ENCODE measurements at places on chromosomes 5 and 9.

DNA sequence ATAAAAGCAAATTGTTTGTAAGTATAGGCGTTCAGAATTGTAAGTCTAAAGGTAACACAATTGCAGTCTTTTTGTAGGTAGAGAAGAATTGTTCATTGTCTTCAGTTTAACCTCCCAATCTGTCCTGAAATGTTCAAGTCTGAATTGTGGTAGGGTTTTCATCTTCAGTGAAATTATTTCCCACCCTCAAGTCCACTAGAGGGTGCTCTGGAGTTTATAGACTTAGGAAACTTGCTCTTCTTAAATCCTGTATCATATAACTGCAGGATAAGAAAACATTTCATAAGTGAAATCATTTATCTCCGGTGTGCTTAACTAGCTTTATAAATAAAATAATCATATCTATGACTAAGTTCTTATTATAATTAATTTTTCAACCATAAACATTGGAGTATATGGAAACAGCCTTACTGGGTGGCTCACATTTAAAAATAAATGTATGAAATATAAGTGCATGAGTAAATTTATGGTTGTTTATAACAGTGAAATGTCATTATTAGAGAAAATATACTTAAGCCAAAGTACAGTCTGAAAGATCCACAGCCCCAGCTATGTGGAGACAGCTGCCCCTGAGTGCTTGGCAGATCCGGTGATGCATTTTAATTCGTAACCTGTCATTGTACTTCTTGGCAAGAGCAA is 182.4 kb upstream of the OTULINL start:
- peak; percentile 7 for DNase-seq

- no peak for DNase-seq
Observed at GRCh38 chr5:16536246-16536645, 70.6 kb upstream of the ZNF622 start.

GRCh38 chr9:21172156-21172555 is 5.7 kb upstream of the IFNA21 start:
- no peak for DNase-seq

DNA sequence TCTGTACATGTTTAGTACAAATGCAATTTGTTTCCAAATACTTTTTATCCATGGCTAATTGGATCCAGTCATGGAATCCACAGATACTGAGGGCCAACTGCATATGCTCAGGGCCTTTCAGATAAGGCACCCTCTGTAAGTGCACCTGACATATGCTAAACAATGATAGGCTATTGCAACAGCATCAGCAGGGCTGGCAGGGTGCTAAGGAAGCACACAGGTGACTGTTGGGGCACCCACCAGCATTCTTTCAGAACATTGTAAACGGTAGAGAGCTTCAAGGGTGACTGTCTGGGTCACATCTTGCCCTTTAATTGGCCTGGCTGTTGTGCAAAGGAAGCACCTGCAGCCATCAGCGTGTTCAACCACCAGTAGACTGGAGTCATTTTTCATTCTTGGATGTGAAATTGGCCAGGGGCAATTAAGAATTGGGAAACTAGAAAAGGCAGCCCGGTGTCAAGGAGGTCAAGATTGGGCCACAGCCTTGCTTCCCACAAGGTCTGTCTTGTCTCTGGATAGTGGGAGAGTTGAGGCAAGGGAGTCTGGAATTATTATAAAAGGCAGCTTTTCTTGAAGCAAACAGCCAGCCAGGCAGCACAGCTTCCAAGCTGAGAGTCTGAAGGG is 129.3 kb upstream of the RAI14 start:
- no peak for DNase-seq

DNA sequence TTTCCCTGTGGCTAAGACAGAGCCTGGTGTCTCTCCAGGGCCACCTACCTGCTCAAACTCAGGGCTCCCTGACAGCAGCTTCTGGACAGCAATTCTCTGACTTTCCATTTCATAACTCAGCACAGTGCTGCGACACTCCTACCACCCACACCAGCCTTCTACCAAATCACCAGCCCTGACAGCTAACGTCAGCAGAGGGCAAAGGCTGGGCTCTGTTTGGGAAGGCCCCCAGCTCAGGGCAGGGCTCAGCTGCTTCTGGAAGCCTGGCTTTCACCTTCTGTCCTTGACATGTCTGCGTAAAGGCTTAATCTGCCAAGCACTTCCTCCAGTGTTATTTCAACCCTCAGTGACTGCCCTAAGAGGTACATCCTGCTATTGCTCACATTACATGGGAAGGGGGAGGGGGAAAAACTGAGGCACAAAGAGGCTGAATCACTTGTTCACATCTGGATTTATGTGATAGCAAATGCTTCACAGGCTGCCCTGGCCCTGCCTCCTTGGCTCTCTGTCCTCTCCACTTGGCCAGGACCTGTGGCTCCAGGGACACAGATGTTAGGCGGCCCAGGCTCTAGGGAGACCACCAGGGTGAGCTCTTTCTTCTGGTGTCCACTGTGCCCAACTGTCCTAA is 102.5 kb upstream of the PANK3 start:
- DNase-seq = no peak

- DNase-seq = no peak
Observed at GRCh38 chr9:89470224-89470839, 27.6 kb downstream of the SEMA4D start.
